ENCODE measurements at places on chromosomes 5 and 9.

GRCh38 chr5:179887095-179887494 lies 20.6 kb downstream of the TBC1D9B start:
- DNase-seq = no peak

- DNase-seq = no peak
These were observed 31.9 kb upstream of the NPR3 start for GRCh38 chr5:32679218-32679617.

GRCh38 chr5:143456952-143457547 lies 53.6 kb upstream of the NR3C1 start:
- no peak for DNase-seq

- DNase-seq = no peak
These were observed 1262.2 kb downstream of the EFNA5 start for GRCh38 chr5:106408570-106408969.

- DNase-seq = no peak
These were observed 36.3 kb downstream of the ERGIC1 start for GRCh38 chr5:172870291-172870714.

GRCh38 chr5:112614986-112615385 lies 122.7 kb upstream of the APC start:
- no peak for DNase-seq

GRCh38 chr5:149747141-149747832 lies 17.2 kb downstream of the PPARGC1B start:
- DNase-seq = no peak
